ENCODE measurements at places on chromosomes 11 and 22. TPM values are rescaled to one million over a fixed set of nuclear protein-coding genes. Genes with fewer than 3 reads are reported as not detected.

The OR52A1 gene
- total RNA-seq, result not detected

DNA sequence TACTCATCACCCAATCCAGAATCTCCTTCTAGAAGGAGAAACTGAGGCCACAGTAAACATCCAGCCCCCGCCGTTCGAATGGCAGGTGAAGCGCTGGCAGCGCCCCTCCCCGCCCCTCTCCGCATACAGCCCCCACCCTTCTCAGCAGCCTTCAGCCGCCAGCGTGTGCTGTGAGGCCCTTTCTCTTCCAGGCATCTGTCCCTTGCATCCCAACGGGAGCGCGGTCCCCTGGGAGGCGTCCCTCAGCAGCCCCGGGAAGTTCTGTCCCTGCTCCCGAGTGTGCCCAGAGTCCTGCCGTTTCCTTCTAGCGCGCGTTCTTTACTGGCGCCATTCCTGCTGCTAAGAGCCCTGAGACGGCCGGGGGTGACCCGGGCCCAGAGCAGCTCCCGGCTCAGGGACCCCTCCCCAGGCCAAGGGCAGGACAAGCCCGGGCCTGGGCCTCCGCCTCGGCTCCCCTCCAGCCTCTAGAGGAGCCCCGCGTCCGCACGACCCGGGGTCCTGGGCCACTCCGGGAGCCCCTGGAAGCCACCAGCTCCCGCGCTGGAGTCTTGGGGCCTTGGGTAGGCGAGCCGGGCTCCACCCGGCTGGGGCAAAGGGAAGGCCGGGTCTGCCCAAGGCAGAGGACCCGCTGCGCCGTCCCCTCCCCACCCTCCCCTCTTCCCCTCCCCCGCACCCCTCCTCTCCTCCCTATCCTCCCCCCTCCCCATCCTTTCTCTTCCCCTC, 450.4 kb downstream of the OPCML start:
- DNase-seq, result no peak

DNA sequence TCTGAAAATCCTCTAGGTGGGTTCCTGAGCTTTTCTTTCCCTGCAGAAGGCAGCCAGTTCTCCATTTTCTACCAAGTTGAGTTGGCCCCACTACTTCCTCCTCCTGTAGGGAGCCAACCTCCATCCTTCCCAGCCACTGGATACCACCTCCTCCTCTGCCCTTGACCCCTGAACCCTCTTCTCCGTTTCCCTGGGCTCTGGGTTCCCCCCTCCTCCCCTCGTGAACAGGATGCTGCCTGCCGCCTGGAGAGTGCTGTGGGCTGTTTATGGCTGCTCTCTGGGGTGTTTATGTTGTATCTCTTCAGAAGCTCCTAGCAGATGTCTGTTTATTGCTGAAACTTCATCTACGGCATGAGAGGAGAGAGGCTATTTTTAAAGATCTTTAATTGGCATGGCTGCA, 8.6 kb downstream of the MICAL2 start:
- no peak for DNase-seq

The DLG2 gene
- 7.2 TPM for total RNA-seq

The DENND6B gene
- 16.7 TPM for total RNA-seq

- DNase-seq, result no peak
These were observed 16.8 kb upstream of the CUL5 start for GRCh38 chr11:107991868-107992414.

The PATE4 gene
- not detected for total RNA-seq

- DNase-seq, result no peak
These were observed 45.4 kb downstream of the TRAF6 start for GRCh38 chr11:36464720-36465119.

GRCh38 chr22:44773082-44773481, 20.7 kb downstream of the ARHGAP8 start:
- no peak for DNase-seq

The HEPN1 gene
- total RNA-seq, result not detected

GRCh38 chr22:35305525-35306070, 5.9 kb downstream of the TOM1 start:
- no peak for DNase-seq

The DERL3 gene
- total RNA-seq, result 24.7 TPM

The RCOR2 gene
- 0.76 TPM for total RNA-seq

The XKR3 gene
- total RNA-seq, result not detected

GRCh38 chr11:74734559-74734925, 3.3 kb upstream of the CHRDL2 start:
- DNase-seq, result no peak

- DNase-seq, result no peak
These were observed 30.0 kb downstream of the DDX10 start for GRCh38 chr11:108694846-108695245.

DNA sequence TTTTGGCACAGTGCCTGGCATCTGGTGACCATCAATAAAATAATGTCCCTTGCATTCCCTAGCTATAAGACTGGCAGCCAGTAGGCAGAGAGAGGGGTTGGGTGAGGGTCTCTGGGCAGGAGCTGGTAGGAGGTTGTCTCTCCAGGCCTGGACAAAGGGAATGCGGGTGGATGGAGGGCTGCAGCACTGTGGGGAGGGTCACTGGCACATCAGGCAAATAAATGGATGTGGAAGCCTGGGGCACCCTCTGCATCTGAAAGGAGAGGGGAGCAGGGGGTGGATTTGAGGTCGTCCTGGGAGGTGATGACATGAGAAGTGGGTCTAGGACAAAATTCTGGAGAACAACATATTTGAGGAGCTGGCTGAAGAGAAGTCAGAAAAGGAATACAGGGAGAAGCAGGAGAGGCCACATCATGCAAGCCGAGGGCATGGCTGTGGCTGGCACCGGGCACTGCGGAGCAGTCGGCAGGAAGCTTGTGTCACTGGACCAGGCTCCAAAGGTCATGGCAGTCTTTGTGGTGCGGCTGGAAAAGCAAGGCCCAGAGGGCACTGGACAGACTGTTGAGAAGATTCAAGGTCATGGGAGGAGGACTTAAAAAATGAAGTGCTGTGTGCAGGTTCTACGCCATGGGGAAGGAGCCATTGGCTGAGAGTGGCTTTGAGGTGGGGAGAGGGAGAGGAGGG, 36.5 kb upstream of the THY1 start:
- DNase-seq, result no peak

GRCh38 chr11:692824-693414, 2.1 kb downstream of the DEAF1 start:
- DNase-seq, result no peak

The KMT5B gene
- 54.2 TPM for total RNA-seq

DNA sequence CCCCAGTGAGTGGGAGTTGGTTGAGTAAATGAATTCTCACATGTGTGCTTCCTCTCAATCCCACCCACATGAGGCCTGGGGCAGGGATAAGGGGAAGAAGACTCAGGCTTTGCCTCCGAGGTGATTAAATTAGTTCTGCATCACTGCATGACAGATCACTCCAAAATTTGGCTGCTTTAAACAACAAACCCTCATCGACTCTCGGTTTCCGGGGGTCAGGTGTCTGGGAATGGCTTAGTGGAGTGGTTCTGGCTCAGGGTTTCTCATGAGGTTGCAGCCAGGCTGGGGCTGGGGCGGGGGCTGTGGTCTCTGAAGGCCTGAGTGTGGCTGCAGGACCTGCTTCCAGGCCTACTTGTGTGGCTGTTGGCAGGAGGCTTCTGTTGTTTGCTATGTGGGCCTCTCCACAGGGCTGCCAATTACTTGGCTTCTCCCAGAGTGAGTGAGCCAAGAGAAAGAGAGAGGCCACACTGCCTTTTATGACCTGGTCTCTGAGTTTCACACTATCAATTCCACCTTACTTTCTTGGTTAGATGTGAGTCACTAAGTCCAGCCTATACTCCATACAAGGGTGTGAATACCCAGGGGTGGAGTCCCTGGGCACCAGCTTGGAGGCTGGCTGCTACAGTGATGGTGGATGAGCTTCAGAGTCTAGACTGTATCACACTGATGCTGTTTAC, 15.9 kb downstream of the MOGAT2 start:
- peak; percentile 49 for DNase-seq

The OR51L1 gene
- total RNA-seq, result not detected

DNA sequence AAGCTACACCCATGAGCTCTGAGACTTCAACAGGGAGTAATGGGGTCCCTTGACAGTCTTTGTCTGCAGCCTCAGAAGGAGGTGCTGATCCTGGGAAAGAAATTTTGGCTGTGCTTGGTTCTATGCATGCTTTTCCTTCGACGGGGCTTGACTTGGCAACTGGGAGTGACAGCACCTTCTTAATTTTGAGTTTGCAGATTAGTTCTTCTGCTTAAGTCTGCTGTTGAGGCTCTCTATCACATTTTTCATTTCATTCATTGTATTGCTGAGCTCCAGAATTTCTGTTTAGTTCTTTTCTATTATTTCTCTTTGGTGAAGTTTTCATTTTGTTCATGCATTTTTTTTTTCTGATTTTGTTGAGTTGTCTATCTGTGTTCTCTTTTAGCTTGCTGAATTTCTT, 125.6 kb downstream of the SNX19 start:
- DNase-seq, result no peak

GRCh38 chr11:6608726-6609501, 3.1 kb downstream of the TAF10 start:
- DNase-seq, result no peak

DNA sequence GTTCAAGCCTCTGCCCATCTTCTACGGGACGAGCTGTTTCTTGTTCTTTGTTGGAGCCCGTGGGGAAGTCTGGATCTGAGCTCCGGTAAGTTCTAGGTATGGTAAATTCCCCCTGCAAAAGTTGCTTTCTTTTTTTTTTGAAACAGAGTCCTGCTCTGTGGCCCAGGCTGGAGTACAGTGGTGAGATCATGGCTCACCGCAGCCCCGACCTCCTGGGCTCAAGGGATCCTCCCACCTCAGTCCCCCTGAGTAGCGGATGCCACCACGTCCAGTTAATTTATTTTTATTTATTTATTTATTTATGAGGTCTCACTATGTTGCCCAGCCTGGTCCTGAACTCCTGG, 35.5 kb upstream of the MOB2 start:
- DNase-seq, result no peak

DNA sequence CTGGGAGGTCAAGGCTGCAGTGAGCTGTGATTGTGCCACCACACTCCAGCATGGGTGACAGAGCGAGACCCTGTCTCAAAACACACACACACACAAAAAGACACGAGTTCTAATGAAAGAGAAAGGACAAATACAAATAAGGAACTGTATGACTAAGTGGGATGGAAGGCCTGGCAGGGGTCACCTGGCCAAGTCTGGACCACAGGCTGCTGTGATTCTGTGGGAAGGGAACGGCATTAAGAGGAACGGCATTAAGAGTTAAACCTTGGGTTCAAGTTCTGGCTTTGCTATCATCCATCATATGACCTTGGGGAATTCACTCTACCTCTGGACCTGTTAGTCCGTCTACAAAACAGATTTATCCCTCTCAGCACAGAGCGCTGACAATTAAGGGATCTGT, 47.7 kb downstream of the LRFN4 start:
- no peak for DNase-seq

DNA sequence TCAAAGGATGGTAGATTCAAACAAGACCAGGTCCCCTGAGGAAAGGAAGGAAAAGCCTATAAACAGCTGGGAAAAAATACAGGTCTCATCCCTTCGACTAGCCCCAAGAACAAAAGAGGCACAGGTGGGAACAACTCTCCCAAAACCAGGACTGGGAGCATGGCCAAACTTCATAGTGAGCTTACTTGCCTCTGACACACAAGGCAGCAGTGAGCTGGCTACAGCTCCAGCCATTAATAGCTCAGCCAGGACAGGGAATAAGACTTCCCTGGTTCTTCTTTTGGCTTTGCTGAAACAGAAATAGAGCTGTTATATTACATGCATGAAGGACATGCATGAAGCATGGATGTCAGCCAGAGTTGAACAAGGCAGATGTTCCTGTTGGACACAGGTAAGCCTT, at the start of gene OR10A2:
Gene OR10A2, plus strand, starts transcription at position 97 of the 400 bp plus-strand sequence. CDS start 6,698 bp downstream, outside the sequence.
- DNase-seq, result no peak

GRCh38 chr11:85809863-85810262, 1.1 kb downstream of the SYTL2 start:
- DNase-seq, result peak; percentile 51

DNA sequence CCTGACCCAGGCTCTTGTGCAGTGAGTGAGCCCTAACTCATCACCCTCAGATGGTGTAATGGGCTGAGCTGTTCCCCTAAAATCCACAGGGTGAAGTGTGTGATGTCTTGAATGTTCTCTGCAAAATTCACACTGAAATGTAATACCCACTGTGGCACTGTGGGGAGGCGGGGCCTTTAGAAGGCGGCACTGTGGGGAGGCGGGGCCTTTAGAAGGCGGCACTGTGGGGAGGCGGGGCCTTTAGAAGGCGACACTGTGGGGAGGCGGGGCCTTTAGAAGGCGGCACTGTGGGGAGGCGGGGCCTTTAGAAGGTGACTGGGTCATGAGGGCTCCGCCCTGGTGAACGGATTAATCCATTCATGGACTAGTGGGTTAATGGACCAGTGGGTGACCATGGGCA, 33.0 kb downstream of the CHID1 start:
- DNase-seq, result no peak

The F2 gene
- total RNA-seq, result not detected

The DNHD1 gene
- total RNA-seq, result 10.1 TPM

GRCh38 chr22:46293577-46294260, 3.0 kb upstream of the GTSE1 start:
- DNase-seq, result no peak

The SGSM1 gene
- total RNA-seq, result 4.7 TPM

DNA sequence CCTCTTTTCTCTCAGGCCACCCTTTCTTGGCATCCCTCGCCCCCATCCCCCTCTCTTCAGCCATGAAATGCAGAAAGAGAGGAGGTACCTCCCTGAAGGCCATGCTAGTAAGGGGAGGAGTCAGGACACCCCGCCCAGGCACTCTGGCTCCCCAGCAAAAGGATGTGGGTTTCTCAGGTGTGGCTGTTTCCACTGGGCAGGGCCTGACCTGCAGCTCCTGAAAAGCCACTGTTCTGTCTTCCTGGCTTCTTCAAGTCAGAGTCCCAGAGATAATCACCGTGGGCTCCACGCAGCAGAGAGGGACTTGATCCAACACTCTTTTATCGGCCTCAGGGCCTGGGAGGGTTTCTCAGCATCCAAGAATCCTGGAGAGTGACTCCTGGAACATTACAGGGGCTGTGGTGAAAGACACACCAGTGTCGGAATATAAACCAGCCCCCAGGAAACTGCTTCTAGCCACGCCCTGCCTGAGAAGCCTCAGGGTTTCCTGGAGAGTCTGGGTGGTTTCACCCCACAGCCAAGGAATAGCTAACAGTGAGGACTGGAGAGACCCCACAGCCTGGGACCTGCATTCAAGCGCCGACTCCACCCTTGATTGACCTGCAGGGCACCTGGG, 45.7 kb upstream of the TSPAN18 start:
- DNase-seq, result no peak

DNA sequence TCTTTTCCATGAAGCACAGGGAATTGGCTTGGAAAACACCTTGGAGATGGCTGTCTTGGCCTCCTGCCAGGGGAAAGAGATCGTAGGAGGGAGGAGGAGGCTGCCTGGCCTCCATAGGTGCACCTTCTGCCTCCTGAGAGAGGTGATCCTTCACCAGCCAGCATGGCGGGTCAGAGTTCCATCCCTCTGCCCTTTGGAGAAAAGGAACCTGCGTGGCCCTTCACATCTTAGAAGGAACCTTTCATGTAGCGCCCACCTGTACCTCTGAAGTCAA, 58.2 kb upstream of the DRD2 start:
- no peak for DNase-seq

DNA sequence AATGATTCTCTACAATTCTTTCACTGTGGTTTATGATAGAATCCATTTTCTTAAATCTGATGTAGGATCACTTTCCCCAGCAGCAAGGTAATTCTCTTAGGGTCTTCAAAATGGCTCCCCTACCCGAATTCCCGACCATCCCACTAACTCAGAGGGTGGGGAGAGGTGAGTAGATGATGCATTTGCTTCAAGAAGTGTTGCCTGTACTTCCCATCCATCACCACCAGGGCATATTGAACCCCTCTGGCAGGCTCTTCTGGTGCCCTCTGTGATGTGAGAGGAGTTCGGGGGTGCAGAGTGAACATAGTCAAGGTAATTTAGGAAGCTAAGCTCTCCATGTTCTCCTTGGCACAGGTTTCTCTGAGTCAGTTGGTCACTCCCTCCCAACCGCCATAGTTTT, 52.3 kb downstream of the ZNRF3 start:
- DNase-seq, result peak; percentile 30
